ENCODE measurements at places on chromosomes 13 and 19.

- no peak for DNase-seq
Measured at GRCh38 chr19:13875824-13876223, 1.1 kb upstream of the NANOS3 start.

DNA sequence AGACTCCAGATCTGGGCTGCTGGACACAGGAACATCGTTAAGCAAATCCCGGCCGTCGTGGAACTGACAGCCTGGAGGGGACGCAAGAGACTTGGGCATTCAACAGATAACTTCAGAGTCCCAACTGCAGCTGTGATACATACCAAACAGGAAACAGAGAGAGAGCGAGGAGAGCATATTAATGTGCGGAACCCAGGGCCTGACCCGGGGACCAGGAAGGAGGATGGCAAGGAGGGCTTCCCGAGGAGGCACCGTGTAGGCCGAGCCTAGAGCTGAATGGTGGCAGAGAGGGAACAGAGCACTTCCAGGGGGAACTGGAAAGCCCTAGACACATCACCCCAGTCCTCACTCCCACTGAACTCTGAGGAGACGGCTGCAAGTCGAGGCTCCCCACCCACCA is 68.1 kb downstream of the SIPA1L3 start:
- no peak for DNase-seq

DNA sequence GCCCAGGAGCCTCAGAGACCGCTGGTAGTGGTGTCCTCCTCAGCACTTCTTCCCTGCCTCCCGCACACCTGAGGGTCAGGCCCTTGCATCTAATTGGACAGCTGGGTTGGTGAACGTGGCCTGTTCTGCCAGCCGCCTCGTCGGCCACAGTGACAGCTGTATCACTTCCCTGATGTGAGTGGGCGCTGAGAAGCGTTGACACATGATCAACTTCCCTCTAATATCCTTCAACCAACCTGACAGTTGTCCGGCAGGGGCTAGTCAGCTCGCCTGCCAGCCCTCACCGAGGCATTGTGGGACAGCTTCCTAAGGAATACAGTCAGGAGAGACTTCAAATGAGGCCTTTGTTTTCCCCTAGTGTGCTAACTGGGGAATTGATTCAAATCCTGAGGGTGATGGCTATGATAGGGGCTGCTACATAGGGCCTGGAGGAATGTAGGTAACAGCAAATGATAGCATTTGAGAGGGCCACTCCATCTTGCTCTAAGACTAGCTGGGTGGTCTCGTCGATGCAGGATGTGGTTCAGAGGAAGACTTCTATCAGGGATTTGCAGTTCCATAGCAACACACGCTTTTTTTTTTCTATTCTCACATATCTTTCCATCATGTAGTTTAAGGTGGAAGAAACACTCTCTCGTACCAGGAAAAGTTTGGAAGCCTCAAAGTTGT is 230.8 kb downstream of the TSHZ3 start:
- DNase-seq, result no peak

- DNase-seq, result no peak
Measured at GRCh38 chr13:41601718-41602445, 144.5 kb downstream of the RGCC start.

DNA sequence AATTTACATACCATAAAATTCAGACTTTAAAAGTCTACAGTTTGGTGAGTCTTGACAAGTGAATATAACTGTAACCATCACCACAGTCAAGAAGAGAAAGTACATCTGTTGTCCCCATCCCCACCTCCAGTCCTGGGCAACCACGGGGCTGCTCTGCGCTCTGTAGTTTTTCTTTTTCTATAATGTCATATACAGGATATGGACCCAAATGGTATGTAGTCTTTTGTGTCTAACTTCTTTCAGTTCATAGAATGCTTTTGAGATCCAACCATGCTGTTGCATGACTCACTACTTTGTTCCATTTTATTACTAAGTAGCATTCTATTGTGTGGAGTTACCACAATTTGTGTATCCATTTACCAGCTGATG is 103.9 kb downstream of the DOCK9 start:
- DNase-seq, result no peak

GRCh38 chr19:18457483-18458331 is 19.8 kb upstream of the ISYNA1 start:
- no peak for DNase-seq

GRCh38 chr19:6026390-6027227 is 48.7 kb upstream of the RANBP3 start:
- no peak for DNase-seq

DNA sequence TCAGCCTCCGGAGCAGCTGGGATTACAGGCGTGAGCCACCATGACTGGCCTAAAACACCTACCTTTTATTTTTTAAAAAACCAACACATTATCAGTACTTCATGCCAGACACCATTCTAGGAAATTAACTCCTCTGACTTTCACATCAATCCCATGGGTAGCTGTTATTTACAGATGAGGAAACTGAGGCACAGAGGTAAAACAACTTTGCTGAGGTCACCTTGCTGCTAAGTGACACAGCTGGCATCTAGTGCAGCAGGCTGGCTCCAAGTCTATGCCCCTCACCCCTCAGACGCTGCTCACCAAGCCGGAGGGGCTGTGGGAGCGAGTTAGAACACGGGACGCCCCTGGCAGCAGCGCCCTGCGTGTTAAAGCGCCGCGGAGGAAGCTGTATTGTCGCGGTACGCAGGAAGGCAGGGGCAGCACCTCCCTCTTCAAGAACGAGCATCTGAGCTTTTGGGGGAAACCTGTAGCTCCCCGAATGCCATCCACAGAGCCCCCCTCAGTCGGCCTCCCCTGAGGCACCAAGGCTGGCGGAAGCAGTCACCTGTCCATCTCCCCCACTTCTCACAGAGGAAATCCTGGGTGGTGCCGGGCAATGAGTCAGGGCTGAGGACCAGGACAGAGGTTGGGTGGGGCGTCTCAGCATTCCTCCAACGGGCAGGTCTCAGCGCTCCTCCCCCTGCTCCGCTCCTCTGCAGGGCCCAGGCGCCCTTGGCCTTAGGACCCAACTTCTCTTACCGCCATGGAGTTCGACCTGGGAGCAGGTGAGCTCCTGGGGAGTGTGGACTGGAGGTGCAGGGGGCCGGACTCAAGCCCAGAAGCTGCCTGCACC is at the start of gene C19orf33:
C19orf33 (plus strand) TSS at position 735 of the 835 bp plus-strand sequence; CDS start at position 746, 11 bp downstream.
- DNase-seq, result no peak

- DNase-seq, result no peak
Measured at GRCh38 chr13:39269411-39269810, 231.2 kb downstream of the NHLRC3 start.

- peak; percentile 30 for DNase-seq
Measured at GRCh38 chr19:18173054-18173571, 500 bp upstream of the IFI30 start.

DNA sequence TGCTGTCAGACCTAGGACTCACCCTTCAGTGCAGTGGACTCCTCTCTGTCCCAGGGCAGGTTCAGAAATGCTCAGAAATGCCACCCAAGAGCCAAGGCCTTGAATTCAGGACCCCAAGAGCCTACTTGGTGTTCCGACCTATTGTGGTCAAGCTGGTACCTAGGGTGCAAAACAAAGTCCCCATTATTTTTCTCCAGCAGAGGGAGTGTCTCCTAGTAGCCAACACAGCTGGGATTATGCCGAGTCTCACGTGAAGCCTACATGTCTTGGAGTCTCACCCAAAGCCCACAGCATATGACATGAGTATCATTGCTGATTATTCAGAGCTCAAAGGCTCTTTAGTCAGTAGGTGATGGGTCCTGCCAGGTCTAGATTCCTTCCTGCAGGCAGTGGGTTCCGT is 671.1 kb upstream of the SPRY2 start:
- no peak for DNase-seq

GRCh38 chr19:11832253-11832912 is 16.1 kb upstream of the ZNF439 start:
- no peak for DNase-seq

GRCh38 chr19:22735911-22736645 is 47.9 kb downstream of the ZNF99 start:
- no peak for DNase-seq

GRCh38 chr19:51430221-51430620 is 12.8 kb upstream of the SIGLEC10 start:
- no peak for DNase-seq

DNA sequence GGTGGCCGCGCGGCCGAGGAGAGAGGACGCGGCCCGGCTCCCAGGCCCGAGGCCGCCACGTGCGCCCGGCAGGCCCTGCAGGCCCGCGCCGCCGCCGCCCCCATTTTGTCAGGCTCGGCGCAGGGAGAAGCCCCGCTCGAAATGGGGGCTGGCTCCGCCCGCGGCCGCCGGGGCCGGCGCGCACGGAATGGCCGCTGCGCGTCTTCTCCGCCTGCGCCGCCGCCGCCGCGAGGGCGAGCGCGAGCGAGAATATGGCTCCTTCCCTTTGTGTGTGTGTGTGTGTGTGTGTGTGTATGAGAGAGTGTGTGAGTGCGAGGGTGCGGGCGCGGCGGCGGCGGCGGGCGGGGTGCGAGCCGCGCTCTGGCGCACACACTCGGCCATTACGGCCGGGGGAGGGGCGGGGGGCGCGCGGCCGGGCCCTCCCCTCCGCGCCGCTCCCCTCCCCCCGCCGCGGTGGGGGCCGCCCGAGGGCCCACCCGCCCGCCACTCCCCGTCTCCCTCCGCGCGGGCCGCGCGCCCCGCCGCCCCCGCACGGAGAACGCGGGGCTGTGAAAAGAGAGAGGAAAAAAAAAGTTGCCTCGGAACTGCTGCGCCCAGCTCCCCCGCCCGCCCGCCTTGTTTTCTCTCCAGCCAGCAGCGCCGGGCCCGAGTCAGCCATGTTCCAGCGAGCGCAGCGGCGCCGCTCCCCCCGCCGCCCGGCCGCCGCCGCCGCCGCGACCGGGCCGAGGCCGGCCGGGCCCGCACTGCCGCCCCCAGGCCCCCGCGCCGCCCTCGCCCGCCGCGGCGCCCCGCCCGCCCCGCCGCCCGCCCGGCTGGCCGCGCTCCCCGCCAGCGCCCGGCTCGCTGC is 1.0 kb downstream of the HMGB1 start:
- peak; percentile 84 for DNase-seq

DNA sequence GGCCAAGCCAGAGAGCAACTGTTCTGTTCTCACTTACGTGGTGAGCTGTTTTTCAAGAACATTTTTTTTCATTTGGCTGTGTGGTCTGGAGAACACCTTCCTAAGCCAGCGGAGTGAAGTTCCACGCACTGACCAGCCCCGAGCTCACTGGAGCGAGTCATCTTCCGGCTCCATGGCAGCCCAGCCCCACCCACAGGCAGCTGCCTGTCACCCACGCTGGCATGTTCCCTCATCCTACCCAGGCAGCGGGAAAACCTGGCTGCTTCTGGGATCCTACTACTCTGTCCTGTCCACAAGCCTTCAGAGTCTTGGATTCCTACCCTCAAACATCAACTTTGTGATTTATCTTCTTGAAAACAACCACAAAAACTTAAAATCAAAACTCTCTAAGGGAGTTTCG is 76.2 kb downstream of the GGACT start:
- no peak for DNase-seq

DNA sequence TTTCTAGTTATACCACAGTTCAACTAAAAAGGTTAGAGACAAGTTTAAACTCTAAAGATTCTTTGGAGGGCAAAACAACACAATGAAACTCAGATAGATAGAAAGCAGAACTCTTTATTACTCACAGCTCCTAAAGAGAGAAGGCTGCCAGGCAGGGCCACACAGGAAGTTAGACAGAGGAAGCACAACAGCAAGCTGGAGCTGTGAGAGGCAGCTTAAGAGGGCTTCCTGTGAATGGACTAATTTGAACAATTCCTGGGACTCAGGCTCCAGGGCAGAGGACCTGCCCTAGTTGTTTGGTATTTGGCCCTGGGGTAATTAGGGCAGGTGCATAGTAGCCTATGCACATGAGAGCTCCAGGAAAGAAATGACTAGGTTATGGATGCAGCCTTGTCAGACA is 803.6 kb downstream of the DIAPH3 start:
- DNase-seq, result no peak

GRCh38 chr13:37816276-37816675 is 53.3 kb downstream of the TRPC4 start:
- DNase-seq, result no peak

DNA sequence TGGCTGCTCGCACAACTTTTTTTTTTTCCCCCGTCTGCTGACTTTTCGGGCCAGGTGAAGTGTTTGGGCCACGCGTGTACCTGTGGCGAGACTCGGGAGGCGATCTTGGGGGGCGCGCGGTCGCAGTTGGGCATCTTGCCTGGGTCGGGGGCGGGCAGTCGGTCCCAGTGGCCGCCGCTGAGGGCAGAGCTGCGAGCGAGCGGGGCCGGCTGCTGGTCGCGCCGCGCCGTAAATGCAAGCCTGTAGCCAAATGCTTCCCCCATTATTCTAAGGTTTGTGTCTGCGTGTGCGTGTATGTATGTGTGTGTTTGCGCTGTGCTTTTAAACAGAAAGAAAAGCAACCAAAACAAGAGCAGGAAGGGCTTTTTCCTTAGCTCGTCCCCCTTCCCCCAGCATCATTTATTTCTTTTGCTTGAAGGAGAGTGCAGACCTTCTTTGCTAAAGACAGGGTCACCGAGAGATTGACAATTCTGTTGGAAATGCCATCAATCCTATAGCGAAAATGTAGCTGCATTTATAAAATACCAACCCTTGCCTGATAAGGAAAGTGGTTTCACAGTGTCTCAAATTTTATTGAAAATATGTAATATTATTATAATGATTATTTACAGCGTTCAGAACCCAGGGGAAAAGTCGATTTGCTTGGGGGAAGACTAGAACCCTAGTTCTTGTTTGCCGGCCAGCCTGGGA is 143.2 kb upstream of the ZNF536 start:
- no peak for DNase-seq

GRCh38 chr13:59721926-59722910 is 441.5 kb downstream of the DIAPH3 start:
- DNase-seq, result peak; percentile 12

DNA sequence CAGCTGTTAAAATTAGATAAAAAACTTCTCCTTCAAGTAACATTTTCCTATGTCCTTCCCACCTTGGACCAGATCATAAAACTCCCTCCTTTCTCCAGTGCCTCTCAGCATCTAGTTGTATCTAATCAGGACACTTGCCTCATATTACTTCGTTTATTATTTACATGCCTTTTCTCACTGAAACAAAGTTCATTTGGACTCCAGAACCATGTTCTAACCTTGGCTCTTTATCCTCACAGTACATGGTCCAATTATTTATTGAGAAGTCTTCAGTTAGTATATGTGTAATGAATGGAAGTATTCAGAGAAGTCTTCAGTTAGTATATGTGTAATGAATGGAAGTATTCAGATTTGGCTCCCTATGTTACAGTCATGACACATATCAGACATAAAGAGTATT is 342.7 kb downstream of the OXGR1 start:
- DNase-seq, result no peak

- DNase-seq, result no peak
Measured at GRCh38 chr13:83286737-83287136, 595.5 kb downstream of the SLITRK1 start.

DNA sequence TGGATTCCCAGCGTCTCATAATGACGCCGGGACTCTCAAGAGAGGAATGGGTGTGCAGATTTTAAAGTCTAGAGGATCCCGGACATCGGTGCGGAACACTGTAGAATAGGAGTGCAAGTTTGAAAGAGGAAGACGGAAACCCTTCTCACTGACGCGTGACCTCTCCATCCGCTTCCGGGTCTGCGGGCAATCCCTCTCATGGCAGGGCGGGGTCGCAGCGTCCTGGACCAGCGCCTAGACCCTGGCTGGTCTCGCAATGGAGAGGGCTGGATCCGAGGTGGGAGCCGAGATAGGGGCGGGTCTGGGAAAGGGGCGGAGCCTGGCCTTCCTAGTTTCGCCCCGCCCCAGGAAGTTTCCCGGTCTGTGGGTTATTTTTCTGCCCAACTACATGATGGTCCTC is 4.6 kb upstream of the ZNF845 start:
- no peak for DNase-seq
